ENCODE measurements at places on chromosomes 11 and 22.

DNA sequence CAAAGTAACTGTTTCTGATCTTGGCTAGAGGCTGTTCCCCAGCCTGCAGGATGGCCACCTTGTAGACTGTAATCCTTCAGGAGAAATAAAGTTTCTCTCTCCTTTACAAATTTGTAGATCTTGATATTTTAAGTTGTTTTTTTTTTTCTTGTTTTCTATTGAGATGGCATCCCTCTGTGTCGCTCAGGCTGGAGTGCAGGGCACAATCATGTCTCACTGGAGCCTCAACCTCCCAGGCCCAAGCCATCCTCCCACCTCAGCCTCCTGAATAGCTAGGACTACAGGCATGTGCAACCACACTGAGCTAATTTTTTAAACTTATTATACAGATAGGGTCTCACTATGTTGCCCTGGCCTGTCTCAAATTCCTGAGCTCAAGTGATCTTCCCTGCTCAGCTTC, 389.8 kb upstream of the LRRC4C start:
- no peak for DNase-seq

- DNase-seq: no peak
Observed at GRCh38 chr22:27545085-27545484, 256.5 kb downstream of the MN1 start.

- no peak for DNase-seq
Observed at GRCh38 chr11:86064220-86064803, 4.6 kb downstream of the PICALM start.

DNA sequence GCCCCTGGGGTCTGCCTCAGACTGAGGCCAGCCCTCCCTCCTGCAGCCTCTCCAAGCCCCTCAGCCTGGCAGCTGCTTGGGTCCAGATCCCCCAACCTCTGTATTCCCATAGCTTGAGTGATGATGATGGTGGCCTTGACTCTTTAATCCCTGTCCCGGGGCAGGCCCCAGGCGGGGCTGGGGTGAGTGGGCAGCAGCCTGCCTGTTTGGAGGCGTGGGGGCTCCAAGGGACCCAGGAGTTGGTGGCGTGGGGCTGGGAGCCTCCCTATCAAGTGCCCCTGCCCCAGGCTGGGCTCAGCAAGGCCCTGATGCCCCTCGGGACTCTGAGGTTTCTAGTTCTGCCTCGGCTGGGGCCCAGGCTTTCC, 22.5 kb downstream of the PPIL2 start:
- no peak for DNase-seq

DNA sequence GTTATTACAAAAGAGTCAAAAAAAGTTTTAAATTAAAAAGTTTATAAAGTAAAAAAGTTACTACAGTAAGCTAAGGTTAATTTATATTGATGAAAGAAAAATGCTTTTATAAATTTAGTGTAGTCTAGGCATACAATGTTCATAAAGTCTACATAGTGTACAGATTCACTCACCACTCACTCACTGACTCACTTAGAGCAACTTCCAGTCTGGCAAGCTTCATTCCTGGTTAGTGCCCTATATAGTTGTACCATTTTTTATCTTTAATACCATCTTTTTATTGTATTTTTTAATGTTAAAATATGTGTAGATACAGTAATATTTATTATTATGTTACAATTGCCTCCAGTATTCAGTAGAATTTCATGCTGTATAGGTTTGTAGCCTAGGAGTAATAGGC, 2.6 kb upstream of the MMP10 start:
- DNase-seq: no peak

GRCh38 chr11:108726077-108726800, 61.4 kb downstream of the DDX10 start:
- no peak for DNase-seq

GRCh38 chr11:1659506-1659905, 29.9 kb downstream of the KRTAP5-5 start:
- no peak for DNase-seq

- no peak for DNase-seq
Observed at GRCh38 chr11:72781313-72782080, 12.3 kb downstream of the STARD10 start.

DNA sequence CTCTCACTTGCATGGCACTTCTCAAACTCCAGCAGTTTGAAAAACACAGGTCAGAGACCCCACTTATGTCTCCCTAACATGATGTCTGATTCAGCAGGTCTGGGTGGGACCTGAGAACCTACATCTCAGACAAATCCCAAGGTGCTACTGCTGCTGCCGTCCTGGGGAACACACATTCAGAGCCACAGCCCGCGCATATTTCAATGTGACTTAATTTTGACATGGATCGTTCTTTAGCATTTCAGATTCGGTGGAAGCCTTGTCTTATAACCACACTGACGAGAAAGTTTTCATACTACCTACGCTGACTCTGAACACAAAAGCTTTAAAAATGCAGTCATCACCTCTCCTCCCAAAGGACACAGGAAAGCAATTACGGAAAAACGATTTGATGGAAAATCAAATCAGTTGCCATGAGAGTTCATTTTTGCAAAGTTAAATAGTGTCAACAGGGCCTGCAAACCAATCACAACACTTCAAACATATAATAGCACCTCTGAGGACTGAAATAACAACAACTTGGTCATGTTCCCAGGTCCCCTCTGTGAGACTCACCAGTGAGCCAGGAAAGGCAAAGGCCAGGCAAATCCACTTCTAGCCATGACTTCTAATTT, 132.6 kb downstream of the SHANK2 start:
- no peak for DNase-seq

GRCh38 chr11:28833169-28833568, 725.0 kb downstream of the METTL15 start:
- no peak for DNase-seq

- DNase-seq: no peak
Observed at GRCh38 chr22:38397189-38398085, 57.6 kb downstream of the KCNJ4 start.

DNA sequence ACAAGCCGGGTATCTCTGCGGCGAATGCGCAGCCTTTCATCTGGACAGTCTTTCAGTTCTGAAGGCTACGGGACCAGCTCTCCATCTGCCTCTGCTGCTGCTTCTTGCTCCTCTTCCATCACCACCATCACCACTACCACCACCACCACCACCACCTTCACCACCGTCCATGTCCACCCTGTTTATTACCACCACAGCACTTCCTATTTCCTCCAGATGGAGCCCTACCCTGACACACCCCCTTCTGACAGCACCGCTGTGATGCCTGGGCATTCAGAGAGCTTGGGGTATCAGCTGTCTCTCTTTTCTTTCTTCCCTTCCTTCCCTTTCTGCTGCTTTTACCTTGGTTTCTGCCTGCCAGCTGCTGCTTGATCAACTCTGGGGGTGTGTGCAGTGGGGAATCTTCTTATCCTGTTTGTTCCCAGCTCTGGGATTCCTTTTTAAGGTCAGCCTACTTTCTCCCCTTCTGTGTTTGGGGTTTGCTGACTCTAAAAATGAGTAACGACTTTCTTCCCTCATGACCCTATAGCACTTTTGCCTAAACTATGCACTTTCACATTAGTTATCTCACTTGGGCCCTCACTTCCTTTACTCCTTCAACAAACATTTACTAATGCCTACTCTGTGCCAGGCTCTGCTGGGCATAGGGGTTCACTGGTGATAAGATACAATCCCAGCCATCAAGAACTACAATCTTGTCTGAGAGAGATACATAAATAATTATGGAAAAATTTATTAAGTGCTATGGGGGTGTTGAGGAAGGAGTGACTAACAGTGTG, 7.8 kb upstream of the RRM1 start:
- no peak for DNase-seq

All from activated CD8-positive, alpha-beta memory T cell treated with anti-CD3 and anti-CD28 coated beads, Interleukin-2, amount 10 ng/mL, durations not matched to agents 7 days and 5 days (primary cell).